ENCODE measurements at places on chromosomes 3 and 15.

DNA sequence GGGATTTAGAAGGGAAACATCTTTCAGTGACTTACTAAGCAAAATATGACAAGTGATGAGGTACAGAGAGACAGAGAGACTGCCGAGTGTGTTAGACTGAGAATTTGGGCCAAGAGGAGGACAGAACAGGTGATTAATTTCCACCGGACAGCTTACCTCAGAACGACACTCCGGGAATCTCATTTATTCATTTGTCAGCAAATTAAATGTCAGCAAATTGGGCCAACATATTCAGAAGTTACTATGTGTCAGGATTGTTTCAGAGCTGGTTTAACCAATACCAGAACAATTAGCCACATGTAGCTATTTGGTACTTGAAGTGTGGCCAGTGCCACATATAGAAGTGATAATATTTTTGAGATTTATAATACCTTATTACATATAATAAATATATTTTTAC, 232.6 kb upstream of the CNTN3 start:
- DNase-seq: no peak

DNA sequence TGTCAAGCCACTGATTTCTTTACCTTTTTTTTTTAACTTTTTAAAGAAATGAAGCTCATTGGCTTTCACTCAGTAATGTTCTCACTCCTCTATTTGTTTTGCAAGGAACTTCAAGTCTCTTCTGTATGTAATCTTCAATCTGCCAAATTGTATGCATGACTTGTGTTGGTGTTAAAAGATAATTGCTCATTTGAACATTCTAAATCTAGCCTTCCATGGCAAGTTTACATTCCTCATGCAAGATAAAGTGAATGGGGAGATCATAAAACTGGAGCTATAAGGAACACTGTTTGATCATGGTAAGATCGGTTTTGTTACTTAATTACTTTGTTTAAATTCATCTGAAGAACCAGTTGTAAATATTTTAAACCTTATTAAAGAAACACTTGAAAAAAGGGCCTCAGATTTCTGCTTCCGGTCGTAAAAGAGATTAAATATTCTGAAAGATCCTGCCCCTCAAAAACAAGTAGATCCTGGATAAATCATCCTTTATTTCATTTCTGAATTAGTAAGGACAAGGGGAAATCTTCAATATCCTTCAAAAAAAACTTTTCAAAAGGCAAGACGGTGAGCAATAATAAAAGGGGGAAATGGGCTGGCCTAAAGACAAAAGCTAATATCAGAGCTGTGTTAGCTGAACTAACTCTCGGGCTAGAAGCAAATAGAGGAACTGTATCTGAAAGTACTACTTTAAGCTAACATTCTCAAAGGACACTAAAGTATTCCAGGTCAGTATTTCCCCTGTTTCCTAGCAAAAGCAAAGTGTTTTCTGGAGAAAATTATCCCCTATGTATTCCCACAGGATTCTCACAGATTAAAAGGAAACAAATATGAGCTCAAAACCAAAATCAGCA, 107.0 kb upstream of the ATP11B start:
- no peak for DNase-seq

DNA sequence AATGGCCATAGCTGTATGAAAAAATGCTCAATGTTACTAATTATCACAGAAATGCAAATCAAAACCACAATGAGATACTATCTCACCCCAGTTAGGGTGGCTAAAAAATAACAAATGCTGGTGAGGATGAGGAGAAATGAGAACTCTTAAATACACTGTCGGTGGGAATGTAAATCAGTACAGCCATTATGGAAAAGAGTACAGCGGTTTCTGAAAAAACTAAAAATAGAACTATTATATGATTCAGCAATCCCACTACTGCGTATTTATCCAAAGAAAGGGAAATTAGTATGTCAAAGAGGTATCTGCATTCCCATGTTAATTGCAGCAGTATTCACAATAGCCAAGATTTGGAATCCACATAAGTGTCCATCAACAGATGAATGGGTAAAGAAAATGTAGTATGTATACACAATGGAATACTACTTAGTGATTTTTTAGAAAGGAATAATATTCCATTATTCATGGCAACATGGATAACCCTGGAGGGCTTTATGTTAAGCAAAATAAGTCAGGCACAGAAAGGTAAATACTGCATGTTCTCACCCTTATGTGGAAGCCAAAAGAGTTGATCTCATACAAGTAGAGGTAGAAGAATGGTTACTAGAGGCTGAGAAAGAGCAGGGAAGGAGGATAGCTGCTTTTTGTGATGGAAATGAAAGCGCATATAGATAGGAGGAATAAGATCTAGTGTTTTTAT, 35.0 kb downstream of the SERP1 start:
- DNase-seq: peak; percentile 87

GRCh38 chr3:146968204-146968651, 363.1 kb upstream of the PLSCR5 start:
- no peak for DNase-seq

DNA sequence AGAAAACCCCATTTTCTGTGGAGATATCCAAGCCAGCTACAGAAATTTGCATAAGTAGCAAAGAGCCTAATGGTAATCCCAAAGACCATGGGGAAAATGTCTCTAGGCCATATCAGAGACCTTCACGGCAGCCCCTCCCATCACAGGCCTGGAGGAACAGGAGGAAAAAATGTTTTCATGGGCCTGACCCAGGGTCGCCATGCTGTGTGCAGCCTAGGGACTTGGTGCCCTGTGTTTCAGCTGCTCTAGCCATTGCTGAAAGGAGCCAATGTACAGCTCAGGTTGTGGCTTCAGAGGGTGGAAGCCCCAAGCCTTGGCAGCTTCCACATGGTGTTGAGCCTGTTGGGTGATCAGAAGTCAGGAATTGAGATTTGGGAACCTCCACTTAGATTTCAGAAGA, 1150.7 kb downstream of the OTOL1 start:
- DNase-seq: no peak

GRCh38 chr3:124636101-124636862, 94.0 kb upstream of the UMPS start:
- no peak for DNase-seq

- DNase-seq: peak; percentile 26
These were observed 65.1 kb downstream of the GLCE start for GRCh38 chr15:69225355-69226022.

DNA sequence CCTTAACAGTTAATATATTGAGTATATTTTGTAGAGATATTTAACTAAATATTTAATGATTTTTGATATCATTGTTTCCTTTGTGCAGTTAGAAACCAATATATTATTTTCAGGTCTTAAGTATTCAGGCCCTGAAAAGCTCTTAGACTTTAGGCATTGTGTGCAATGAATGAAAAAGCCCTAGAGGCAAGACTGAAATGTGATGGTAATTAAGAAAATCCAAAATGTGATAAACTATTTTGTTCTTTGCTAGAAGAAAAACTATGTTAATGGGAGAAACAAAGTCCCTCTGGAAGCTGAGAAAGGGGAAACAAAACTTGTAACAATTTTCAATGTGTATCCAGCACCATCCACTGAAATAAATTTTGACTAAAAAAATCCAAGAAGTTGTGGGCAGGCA, 54.6 kb upstream of the SSR3 start:
- DNase-seq: no peak

DNA sequence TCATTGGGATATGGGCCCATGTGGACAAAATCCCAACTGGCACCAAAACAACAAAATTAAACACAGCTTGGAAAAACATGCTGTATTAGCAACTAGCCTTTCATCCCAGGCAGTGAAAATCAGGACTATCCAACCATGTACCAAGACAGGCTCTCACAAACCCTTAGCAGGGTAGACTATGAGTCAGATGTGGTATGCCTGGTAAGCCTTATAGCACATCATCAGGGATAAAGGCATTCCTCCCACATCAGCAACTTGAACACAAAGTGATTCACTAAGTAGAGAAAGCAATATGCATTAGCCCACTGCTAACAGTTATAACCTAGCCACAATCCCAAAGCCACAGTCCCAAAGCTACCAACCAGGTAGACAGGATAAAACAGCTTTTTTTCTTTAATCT, 8.0 kb downstream of the CEP152 start:
- DNase-seq: no peak

GRCh38 chr3:124439603-124440002, 290.6 kb upstream of the UMPS start:
- no peak for DNase-seq

DNA sequence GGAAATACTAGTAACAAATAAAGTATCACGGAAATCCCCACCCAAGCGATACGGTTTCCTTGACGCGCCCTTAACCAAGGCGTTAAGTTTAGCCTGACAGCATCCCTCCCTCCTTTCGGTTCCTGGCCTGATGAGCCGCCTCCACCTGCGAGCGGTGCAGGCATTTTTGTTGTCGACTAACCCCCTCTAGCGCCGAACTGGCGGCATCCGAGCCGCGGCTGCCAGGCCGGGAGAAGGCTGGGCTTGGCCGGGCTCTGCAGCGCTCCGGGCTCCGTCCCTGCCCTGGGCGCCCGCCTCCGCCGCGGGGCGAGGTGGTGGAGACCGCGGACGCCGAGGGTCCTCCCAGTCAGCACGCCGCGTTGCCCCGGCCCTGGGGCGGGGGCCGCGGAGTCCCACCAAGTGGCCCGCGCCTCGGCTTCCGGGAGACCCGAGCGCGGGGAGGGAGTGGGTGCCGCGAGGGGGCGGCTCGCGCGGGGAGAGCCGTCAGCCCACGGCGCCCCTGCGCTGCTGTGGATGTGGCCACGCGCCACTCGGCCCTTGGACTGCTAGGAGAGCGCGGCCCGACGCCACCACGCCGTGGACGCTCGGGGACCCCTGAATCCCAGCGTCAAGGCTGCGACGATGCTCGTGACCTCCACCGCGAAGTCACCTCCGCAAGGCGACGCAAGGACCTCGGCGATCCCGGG, 1.1 kb upstream of the EPHA6 start:
- peak; percentile 69 for DNase-seq

- DNase-seq: no peak
These were observed 54.5 kb downstream of the PSMD6 start for GRCh38 chr3:63968612-63969350.

GRCh38 chr15:57251941-57252340, 124.4 kb upstream of the CGNL1 start:
- no peak for DNase-seq

DNA sequence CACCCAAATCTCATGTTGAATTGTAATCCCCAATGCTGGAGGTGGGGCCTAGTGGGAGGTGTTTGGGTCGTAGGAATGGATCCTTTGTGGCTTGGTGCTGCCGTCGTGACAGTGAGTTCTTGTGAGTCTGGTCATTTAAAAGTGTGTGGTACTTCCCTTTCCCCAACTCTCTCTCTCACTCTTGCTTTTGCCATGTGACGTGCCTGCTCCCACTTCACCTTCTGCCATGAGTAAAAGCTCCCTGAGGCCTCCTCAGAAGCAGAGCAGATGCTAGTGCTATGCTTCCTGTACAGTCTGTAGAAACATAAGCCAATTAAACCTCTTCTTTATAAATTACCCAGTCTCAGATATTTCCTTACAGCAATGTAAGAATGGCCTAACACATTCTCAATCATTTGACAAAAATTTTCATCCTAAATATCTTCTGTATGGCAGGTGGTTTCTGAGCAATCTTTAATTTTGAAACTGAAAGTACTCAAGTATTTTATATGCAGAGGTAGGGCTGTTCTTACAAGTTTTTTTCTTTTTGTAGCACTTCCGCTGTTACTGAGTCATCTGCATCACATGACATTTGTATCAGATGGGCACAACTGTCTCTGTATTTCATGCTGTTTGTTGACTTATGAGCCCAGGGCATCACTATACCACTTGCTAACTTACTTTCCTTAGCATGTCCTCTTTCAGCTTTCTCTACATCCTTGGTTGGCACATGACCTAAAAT, 8.8 kb downstream of the RPL39L start:
- DNase-seq: no peak

DNA sequence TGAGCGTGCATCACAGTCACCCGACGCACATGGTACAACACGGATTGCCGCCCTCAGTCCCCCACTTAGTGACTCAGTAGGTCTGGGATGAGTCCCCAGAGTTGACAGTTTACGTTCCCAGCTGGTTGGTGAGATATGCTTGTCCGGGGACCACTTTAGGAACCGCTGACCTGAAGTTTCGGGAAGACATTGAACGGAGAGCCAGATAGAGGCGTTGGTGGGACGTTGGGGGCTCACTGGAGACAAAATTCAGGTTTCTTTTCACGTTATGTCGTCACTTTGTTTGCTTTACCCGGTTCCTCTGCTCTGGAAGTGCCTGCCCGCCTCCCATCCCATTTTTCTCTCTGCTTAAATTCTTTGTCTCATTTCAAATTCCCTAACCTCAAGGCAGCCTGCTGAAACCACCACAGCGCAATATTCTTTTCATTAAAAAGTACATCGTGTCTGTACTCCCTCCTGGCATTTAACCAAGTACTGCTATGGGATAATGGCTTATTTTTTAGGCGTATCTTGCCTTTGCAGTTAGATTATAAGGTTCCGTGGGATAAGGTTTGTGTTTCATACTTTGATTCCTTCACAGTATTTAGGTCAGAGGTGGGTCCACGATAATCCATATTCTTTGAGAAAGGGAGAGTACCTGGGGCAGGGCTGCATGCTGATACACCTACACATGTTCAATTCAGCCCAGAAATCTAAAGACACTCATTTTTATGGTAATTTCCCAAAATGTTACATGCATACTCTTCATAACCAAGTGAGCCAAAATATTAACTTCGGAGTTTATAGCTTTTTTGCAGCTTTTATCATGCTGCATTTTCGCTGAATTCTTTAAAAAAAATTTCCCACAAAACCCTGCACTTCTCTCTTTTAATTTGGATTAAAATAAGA, 921 bp downstream of the LMLN start:
- no peak for DNase-seq

DNA sequence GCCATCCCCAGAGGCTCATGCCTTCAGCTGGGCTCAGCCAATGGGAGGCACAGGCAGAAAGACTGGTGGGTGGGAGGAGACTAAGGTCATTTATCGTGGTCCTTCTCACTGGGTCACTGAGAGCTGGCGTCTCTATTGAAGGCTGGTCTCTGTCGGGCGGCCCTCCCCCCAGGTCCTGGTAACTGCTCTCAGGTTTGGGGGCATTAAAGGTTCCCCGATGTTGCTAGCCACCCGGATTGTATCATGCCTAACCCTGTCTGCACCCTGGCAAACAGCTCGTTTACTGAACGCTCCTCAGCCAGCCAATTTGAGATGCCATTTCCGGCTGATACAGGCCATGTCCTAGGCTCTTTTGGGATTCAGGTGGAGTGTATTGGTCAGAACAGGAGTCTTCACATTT, 10.5 kb downstream of the SELENOS start:
- no peak for DNase-seq

DNA sequence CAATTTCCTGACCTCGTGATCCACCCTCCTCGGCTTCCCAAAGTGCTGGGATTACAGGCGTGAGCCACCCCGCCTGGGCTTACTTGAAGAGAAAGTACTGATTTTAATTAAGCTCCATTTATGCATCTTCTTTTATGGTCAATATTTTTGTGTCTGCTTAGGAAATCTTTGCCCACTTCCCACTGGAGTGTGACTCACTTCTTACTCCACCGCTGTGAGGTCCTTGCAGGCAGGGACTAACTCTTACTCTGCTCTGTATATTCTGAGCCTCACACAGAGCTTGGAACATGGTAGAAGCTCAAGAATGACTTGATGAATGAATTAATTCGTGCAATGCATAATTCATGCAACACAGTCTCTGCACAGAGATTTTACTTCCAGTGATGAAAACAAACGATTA, 2.9 kb upstream of the TM4SF19 start:
- no peak for DNase-seq

- DNase-seq: no peak
These were observed 4.0 kb upstream of the COL7A1 start for GRCh38 chr3:48599077-48599501.

Data from NCI-H526 treated with DMSO at 0.1 percent for 48 hours (cell line).